Activated T-helper 17 cell treated with anti-CD3 and anti-CD28 coated beads, Interleukin-2, amount 50 U/mL, for 72 hours (primary cell): ENCODE measurements at places on chromosomes 3 and 15. TPM values are rescaled to one million over a fixed set of nuclear protein-coding genes. Genes with fewer than 3 reads are reported as not detected.
A peak's percentile ranks its signal among the peaks of the same experiment; 100 is the strongest.

Gene CNTN6
- total RNA-seq: not detected

Gene PCSK6
- 1.3 TPM for total RNA-seq

Gene AMT
- 2.5 TPM for total RNA-seq

- peak; percentile 61 for ATAC-seq
These were observed 169.6 kb downstream of the CFAP20DC start for GRCh38 chr3:58880182-58880581.

GRCh38 chr3:42680806-42681205 is 4.5 kb upstream of the KLHL40 start:
- no peak for ATAC-seq

DNA sequence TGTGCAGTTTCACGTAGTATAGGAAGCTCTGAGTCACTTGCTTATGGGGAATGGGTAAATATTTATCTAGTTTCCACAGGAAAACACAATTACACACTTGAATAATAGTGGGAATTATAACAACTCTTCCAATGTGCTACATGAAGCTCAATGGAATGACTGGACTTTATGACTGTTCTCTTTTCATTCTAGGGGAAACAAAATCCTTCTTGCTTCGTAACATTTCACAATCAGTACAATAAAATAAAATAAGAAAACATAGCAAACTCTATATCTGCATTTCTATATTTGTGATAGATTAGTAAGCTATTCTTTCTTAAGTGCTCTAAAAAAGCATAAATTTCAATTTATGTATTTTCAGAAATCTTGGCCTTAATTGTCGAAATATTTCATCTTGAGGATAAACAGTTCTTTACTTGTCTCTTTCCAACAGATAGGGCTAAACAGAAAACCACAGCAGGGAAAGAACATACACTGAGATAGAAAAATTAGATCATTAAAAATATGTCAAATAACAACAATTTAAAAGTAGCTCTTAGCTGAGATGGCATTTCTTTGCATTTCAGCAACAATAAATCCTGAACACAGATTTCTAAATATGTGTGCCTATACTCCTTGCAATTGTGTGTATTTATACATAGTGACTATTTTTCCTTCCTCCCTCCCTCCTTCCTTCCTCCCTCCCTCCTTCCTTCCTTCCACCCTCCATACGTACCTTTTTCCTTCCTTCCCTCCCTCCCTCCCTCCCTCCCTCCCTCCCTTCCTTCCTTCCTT is 395.5 kb upstream of the KCNMB2 start:
- no peak for ATAC-seq

- no peak for ATAC-seq
These were observed 27.9 kb downstream of the FBXO45 start for GRCh38 chr3:196596355-196596754.

DNA sequence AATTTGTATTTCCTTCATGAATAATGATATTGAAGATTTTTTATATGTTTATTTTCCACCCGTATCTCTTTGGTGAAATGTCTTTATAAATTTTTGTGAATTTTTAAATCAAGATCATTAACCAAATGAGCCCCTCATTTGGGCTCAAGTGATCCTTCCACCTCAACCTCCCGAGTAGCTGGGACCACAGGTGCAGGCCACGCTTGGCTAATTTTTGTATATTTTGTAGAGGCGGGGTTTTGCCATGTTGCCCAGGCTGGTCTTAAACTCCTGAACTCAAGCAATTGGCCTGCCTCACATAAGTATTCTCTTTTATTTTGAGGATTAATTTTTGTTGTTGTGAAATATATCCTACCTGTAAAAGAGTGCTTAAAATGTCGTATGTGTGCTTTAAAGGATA is 4.9 kb downstream of the BBS4 start:
- ATAC-seq: no peak

- ATAC-seq: no peak
These were observed 30.7 kb downstream of the ANKDD1A start for GRCh38 chr15:64942356-64942755.

- peak; percentile 31 for ATAC-seq
These were observed 7.0 kb downstream of the CRYGS start for GRCh38 chr3:186536883-186537844.

DNA sequence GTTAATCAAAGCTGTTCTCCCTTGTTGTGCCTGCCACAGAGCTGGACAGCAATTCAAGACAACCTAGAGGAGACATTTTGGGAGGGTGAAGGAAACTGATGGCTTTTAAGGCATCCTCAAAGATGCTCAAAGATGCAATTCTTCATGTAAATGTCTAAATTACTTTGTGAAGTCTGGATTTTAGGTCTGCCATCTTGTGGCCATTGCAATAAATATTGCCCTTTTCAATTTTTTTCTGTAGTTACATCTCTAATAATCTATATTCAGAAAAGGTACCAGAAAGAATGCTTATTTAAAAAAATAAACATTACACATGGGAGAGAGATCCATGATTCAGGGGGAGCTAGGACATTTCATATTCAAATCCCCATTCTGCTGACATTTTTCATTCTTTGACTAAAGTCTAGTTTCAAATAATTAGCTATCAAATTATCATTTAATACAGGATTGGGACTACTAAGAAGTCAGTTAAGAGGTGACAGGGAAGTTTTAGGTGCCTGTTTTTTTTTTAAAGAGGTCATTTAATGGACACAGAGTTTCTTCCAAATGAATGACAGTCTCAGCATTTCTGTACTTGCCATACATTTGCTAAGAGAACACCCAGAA is 259.8 kb upstream of the WNT5A start:
- no peak for ATAC-seq

DNA sequence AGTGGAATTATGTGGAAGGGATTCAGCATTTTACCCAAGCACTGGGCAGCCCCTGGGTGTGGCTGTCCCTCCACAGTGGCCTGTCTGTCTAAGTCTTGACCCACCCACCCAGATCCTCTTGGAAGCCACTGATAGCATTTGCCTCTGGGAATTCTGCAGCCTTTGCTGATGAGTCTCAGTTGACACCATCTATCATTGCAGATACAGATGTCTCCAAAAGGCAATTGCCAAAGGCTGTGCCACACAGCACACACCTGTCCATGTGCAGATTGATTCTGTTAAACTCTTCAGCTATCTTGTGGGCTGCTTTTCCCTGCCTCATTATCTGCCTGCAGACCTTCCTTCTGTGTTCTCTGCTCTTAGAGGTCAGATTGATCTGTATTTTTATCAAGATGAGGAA is 18.1 kb downstream of the CX3CR1 start:
- no peak for ATAC-seq
